Hair follicle dermal papilla cell (primary cell): ENCODE measurements at places on chromosomes 6 and 20. TPM values are rescaled to one million over a fixed set of nuclear protein-coding genes. Genes with fewer than 3 reads are reported as not detected.

CDSN gene
- not detected in 2 replicates for total RNA-seq

MOG gene
- not detected in 2 replicates for total RNA-seq

METTL24 gene
- 0.36 and 1.5 TPM in 2 replicates for total RNA-seq

SLC12A5 gene
- not detected in 2 replicates for total RNA-seq

GNL1 gene
- total RNA-seq, result 48.4 and 59.3 TPM in 2 replicates

CRIP3 gene
- not detected in 2 replicates for total RNA-seq

CRISP3 gene
- not detected in 2 replicates for total RNA-seq

ADTRP gene
- total RNA-seq, result 0.36 and 0.81 TPM in 2 replicates

HLA-DPB1 gene
- total RNA-seq, result 10.9 and 18.3 TPM in 2 replicates

PNLDC1 gene
- 0.81 and 1.2 TPM in 2 replicates for total RNA-seq

FAXC gene
- 0.81 and 3.2 TPM in 2 replicates for total RNA-seq

CEBPB gene
- total RNA-seq, result 146 and 162 TPM in 2 replicates
